Thymus (tissue), 14 donors: ENCODE measurements at places on chromosomes 5 and 9.

GRCh38 chr5:137651022-137651421 is 84.9 kb downstream of the KLHL3 start:
- no peak overlapping the region for H3K27ac ChIP-seq
- no peaks in the 10 kb centered on the region for H3K4me1 ChIP-seq
- H3K36me3 ChIP-seq, result peaks cover 13% of the 10 kb centered on the region
- no peak overlapping the region for H3K4me3 ChIP-seq
- no peaks in the 10 kb centered on the region for H3K27me3 ChIP-seq
- no peak for DNase-seq

- no peaks in the 10 kb centered on the region for H3K4me1 ChIP-seq
- no peaks in the 10 kb centered on the region for H3K27me3 ChIP-seq
- peak overlapping the region; percentile 15 for H3K27ac ChIP-seq
- no peaks in the 10 kb centered on the region for H3K36me3 ChIP-seq
- H3K4me3 ChIP-seq, result no peak overlapping the region
Measured at GRCh38 chr5:10663489-10664179, 97.4 kb downstream of the DAP start.

GRCh38 chr9:5756633-5757032 is 76.3 kb downstream of the ERMP1 start:
- DNase-seq, result no peak
- no peaks in the 10 kb centered on the region for H3K27me3 ChIP-seq
- peaks cover 11% of the 10 kb centered on the region for H3K36me3 ChIP-seq
- no peaks in the 10 kb centered on the region for H3K4me1 ChIP-seq

DNA sequence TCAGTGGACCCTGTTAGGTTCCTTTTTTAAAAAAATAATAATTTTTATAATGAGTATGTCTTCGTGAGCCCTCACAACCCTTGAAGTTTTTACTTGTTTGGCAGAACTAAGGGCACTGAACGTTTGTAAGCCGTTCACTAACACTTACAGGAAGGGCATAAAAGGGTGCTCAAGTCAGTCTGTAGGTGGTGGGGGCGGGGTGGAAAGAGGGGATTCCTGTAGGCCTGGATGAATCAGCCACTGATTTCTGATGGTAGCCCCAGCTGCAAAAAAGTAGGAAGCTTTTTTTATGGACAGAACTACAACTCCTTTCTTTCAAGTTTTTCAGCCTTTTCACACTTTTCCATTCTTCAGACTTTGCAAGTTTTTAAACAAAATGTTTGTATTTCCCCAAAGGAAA is 35.8 kb downstream of the PIK3R1 start:
- no peak for DNase-seq
- H3K27ac ChIP-seq, result peak overlapping the region; percentile 66
- no peaks in the 10 kb centered on the region for H3K36me3 ChIP-seq
- H3K27me3 ChIP-seq, result no peaks in the 10 kb centered on the region

DNA sequence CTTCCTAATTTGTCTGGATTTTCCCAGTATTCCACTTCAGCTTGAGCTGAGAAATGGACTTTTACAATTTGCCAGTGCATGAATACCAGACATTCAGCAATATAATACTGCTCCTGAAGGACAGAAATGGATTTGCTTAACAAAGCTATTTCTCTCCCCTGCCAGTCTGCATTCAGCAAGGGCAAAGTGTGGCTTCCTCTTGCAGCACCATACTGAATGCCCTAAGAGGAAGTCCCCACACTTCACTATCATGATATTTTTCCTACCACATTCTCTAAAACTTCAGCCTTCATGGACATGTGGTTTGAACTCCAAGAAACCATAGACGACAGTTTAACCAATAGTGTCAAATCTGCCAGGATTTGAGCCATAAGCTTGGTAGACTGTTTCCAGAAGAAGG is 19.8 kb upstream of the TLE4 start:
- H3K27ac ChIP-seq, result no peak overlapping the region
- DNase-seq, result no peak
- H3K27me3 ChIP-seq, result no peaks in the 10 kb centered on the region
- no peaks in the 10 kb centered on the region for H3K36me3 ChIP-seq
- no peaks in the 10 kb centered on the region for H3K4me1 ChIP-seq
- no peak overlapping the region for H3K4me3 ChIP-seq

GRCh38 chr5:153340139-153340538 is 150.3 kb upstream of the GRIA1 start:
- no peak for DNase-seq
- H3K27me3 ChIP-seq, result no peaks in the 10 kb centered on the region
- no peak overlapping the region for H3K27ac ChIP-seq

DNA sequence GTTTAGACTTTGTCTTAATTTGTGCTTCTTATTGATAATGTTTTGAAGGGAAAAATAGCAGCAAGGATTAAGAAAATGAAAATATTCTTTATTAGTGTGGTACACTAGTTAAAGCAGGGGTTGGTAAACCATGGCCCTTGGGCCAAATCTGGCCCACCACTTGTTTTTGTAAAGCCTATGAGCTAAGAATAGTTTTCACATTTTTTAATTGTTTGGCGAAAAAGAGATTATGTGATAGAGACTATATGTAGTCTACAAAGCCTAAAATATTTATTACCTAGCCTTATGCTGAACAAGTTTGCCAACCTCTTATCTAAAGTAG is 57.2 kb downstream of the KCNN2 start:
- H3K4me1 ChIP-seq, result no peaks in the 10 kb centered on the region
- H3K27me3 ChIP-seq, result no peaks in the 10 kb centered on the region
- no peak overlapping the region for H3K27ac ChIP-seq

DNA sequence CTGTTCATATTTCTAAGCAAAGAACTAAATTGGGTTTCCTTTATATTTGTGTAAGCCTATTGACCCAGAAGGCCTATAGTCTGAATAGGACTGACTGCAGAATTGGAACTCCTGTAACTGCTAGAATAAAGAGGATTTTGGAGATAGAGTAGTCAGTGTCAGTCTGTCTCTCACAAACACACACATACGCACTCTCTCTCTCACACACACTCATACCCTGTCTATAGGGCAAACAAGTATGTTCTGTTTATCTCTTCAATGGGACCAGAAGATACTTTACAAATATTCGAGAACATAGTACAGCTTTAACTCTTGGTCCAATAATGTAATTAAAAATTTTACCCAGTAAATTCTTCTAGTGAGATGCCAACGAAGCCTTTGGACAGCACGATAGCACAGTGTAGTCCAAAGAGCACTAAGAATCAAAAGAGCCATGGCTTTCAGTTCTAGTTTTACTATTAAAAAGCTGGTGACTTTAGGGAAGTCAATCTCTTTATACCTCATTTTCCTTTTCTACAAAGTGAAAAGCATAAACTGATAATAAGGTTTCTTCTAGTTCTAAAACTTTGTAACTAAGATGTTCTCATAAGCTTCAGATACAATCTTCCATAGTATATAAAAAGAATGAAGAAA is 19.3 kb downstream of the ABHD17B start:
- H3K36me3 ChIP-seq, result no peaks in the 10 kb centered on the region
- no peak for DNase-seq
- H3K4me3 ChIP-seq, result no peak overlapping the region
- H3K4me1 ChIP-seq, result peaks cover 25% of the 10 kb centered on the region

GRCh38 chr9:8486095-8486494 is 686.5 kb upstream of the DMAC1 start:
- H3K27ac ChIP-seq, result no peak overlapping the region
- H3K4me3 ChIP-seq, result no peak overlapping the region
- no peaks in the 10 kb centered on the region for H3K27me3 ChIP-seq
- no peaks in the 10 kb centered on the region for H3K36me3 ChIP-seq
- H3K4me1 ChIP-seq, result no peaks in the 10 kb centered on the region

- no peaks in the 10 kb centered on the region for H3K27me3 ChIP-seq
- H3K4me1 ChIP-seq, result peaks cover 32% of the 10 kb centered on the region
- no peak for DNase-seq
- no peaks in the 10 kb centered on the region for H3K36me3 ChIP-seq
- H3K4me3 ChIP-seq, result no peak overlapping the region
Measured at GRCh38 chr9:91162784-91163443, 198.8 kb downstream of the AUH start.
